Cortex of kidney (tissue), 1 donor: ENCODE measurements at places on chromosomes 4 and X.

GRCh38 chr4:141642063-141642462 is 5.7 kb downstream of the IL15 start:
- no peak for DNase-seq

DNA sequence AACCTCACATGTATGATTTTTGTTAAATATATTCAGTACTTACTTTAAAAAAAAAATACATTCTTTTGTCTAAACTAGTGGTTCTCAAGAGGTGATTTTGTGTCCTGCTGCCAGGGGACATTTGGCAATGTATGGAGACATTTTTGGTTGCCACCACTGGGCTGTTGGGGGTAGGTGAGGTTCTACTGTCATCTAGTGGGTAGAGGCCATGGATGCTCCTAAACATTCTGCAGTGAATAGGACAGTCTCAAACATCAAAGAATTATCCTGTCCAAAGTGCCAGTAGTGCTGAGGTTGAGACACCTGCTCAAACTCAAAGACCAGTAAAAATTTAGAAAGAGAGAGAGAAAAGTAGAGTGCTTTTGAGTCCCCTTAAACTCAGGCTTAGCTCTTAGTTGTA is 32.9 kb upstream of the PGM2 start:
- no peak for DNase-seq

- no peak for DNase-seq
Observed at GRCh38 chr4:1227816-1228215, 21.1 kb downstream of the CTBP1 start.

DNA sequence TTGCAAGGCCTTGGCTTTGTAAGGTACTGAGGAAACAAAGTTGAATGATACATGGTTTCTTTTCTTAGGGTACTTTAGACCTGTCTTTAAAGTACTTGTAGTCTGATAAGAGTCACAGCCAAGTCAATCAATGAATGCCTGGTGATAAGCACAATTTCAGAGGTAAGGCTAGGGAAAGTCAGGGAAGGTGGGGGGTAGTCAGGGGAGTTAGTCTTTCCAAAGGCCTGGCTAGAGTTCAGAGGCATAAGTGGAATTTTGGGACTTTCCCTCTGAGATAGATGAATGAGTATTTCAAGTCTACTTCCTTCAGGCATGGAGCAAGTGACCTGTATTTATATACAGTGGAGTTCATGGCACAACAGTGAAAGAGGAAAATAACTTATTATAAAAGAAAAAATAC is 78.3 kb downstream of the SLC4A4 start:
- DNase-seq: no peak
